Activated CD8-positive, alpha-beta memory T cell treated with anti-CD3 and anti-CD28 coated beads for 4 hours (primary cell): ENCODE measurements at places on chromosomes 13 and 19.

DNA sequence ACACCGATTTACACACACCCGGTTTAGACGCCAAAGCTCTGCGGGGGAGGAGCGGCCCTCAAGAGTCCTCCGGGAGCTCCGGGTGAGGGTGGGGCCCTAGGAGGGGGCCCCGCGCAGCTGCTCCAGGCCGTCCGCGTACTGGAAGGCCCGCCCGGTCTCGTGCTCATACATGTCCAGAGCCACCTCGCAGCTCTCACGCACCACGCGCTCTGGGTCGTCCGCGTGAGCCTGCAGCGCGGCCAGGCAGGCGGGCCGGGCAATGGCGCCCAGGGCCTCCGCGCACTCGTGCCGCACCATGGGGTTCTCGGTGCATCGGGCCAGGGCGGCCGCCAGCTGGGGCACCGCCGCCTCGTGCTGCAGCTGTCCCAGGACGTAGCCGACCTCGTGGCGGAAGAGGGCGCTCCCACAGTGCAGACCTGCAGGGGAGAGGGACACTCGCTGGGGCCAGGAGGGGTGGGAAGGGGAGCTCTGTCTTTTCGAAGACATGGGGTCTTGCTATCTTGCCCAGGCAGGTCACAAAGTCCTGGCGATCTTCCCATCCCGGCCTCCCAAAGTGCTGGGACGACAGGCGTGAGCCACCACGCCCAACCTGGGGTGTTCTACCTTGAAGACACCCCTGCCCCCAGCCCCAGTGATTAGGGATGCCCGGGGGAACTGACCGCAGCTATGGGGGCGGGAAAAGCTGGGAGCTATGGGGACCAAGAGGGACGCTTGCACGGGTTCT, 8.3 kb upstream of the SMIM44 start:
- DNase-seq = no peak

- DNase-seq = no peak
These were observed 34.9 kb downstream of the AP1M1 start for GRCh38 chr19:16232568-16232967.

DNA sequence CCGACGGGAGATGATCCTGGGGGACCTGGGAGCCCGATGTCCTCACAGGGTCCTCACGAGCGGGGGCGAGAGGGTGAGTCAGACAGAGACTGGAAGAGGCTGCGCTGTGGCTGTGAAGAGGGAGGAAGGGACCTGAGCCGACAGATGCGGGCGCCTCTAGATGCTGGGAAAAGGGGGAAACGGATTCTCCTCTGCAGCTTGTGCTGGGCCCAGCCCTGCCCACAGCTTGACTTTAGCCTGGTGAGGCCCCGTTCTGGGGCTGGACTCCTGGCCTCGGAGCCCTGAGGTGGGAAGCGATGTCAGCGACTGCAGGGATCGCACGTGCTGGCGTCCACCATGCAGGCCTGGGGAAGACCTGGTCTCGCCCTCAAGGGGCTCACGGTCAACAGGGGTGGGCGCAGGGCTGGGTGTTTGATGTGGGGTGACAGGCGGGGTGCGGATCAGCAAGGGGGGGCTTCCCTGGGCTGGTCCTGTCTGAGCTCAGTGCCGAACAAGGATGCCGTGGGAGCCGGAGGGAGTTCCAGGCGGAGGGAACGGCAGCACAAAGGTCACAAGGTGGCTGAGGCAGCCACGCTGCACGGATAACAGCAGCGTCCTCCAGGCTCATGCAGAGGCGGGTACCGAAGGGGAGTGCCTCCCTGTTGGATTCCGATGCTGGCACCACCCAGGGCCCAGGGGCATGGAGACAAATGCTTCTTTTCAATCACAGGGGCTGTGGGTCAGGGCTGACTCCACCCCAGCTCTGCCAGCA, 31.8 kb downstream of the PIP5K1C start:
- DNase-seq = no peak

GRCh38 chr13:33659894-33660293, 158.1 kb upstream of the RFC3 start:
- no peak for DNase-seq

GRCh38 chr19:51640386-51640785, 6.2 kb downstream of the SIGLEC14 start:
- no peak for DNase-seq
